GM12865 (cell line): ENCODE measurements at places on chromosomes 2 and 18.

DNA sequence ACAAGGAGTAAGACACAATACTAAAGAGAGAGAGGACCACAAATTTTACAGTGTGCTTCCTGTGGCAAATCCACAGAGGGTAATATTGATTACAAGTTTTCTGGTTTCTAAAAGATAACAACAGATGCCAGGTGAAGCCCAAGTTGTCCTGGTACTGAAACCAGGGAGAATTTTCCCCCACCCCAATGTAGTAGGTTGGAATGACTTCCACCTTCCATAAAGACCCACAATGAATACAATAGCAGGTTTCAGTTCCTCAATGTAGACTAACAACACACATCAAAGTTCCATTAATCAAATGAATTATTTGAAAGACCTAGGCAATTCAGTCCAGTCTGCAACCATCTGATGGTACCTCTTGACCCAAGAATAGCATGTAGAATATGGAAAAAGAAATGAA, 44.0 kb upstream of the TMEM247 start:
- no peak for DNase-seq

DNA sequence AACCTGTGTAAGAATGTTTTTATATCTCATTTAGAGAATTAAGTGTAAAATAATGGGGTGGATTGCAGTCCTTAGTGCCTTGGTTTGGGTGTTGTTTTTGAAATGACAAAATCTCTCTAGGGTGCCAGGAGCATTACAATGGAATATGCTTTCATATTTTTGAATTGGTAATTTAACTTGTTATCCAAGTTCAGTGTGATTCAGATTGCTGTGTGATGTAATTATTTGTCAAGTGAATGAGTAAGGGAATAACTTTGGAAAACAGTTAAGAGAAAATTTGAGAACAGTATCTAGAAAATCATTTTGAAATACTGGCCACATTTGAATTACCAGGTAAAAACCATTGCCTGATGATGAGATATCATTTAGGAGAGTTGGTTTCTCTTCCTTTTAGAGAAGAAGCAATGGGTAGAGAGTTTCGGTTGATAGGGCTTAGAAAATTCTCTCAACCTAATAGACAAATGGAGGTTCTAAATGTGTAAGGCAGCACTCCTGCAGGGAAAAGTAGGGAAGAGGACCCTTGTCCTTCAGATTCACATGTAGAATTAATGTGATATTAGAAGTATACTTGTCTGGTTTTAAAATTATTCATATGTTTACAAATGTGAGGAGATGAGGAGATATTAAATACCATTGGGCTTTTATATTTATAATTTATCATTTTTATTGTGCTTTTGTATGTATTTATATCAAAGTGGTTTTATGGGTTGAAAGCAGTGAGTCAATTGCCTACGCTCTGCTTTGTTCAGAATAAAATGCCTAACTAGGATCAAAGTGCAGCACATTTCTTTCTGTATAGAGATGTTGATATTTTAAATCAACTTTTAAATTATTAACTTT, 124.8 kb downstream of the PHLPP1 start:
- DNase-seq = peak; percentile 18

GRCh38 chr18:45997700-45998151, 30.6 kb upstream of the EPG5 start:
- no peak for DNase-seq

DNA sequence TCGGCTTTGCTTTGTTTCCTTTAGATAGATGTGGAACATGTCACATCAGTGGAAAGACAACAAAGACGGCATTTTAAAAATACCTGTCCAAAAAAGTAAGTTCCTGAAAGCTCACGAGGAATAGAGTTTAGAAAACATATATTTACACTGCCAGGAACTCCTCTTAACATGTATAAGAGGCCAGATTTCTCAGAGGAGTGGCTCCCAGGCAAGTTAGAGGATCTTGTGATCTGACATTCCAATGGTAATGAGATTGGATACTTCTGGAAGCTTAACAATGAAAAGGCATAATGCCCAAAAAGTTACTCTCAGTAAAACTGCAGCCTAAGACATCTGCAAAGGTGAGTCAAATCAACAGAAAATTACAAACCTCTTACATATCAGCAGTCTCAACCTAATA, 77.1 kb downstream of the CYRIA start:
- no peak for DNase-seq

DNA sequence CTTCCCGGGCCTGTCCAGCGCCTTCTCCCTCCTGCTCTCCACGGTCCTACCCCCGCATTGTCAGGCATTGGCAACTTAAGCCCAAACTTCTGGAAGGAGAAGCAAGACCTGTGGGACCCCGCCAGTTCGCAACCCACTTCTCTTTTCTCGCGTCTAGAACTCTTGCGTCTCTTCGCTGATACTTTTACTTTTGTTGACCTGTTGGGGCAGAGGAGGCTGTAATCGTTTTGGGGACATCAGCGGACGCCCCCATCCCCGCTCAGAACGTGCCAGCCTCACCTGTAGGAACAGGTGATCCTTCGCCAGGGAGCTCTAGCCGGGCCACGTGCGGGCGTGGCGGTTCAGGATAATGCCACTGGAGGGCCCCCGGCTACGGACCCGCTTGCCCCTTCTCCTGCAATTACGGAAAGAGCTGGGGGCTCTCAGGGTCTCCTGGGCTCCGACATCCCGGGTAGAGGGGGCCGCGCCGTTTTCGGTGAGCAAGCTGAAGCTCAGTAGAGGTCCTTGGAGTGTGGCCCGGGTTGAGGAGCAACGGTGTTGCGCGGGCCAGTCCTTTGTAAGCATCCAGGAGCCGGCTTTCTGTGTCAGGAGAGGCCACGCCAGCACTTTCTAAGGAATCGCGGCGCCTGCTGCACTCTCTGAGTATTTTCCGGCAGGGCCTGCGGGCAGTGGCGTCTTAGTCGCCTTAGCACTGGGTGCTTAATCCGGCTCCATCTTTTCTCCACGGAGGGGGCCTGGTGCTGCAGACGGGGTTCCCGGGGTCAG, 1.6 kb downstream of the MTCL1 start:
- DNase-seq = no peak

- DNase-seq = no peak
Observed at GRCh38 chr18:48703418-48703817, 164.6 kb downstream of the CTIF start.

GRCh38 chr2:172783165-172783898, 47.7 kb downstream of the RAPGEF4 start:
- no peak for DNase-seq

GRCh38 chr2:160612266-160612856, 118.8 kb upstream of the RBMS1 start:
- no peak for DNase-seq

DNA sequence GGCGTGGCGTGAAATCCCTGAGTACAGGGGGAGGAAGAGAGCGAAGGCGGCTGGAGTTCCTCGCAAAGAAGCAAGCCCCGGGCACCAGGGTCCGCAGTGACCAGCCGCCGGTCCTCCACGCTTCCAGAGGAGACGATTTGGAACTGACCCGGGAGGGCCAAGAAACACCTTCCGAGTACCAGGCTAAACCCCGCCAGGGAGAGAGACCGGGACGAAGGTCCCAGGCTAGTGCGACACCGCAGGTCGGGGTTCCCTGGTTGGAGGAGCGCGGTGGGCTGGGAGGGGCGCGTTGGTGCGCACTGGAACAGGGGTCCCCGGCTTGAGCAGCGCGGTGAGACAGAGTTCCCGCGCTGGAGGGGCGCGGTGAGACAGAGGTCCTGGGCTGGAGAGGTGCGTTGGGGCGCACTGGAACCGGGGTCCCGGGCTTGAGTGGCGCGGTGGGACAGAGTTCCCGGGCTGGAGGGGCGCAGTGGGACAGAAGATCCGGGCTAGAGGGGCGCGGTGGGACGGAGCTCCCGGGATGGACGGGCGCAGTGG, 901 bp downstream of the WDFY1 start:
- DNase-seq = peak; percentile 30

- DNase-seq = no peak
Observed at GRCh38 chr2:183991968-183992367, 606.4 kb upstream of the ZNF804A start.
